ENCODE measurements at places on chromosomes 12 and 14.

- DNase-seq = no peak
Observed at GRCh38 chr14:102442241-102443211, 67.0 kb downstream of the ANKRD9 start.

- no peak for DNase-seq
Observed at GRCh38 chr12:45433441-45433868, 217.6 kb downstream of the ANO6 start.

- no peak for DNase-seq
Observed at GRCh38 chr12:3277306-3277943, 200.2 kb downstream of the TSPAN9 start.

- DNase-seq = no peak
Observed at GRCh38 chr12:107491856-107492255, 193.7 kb upstream of the PWP1 start.

DNA sequence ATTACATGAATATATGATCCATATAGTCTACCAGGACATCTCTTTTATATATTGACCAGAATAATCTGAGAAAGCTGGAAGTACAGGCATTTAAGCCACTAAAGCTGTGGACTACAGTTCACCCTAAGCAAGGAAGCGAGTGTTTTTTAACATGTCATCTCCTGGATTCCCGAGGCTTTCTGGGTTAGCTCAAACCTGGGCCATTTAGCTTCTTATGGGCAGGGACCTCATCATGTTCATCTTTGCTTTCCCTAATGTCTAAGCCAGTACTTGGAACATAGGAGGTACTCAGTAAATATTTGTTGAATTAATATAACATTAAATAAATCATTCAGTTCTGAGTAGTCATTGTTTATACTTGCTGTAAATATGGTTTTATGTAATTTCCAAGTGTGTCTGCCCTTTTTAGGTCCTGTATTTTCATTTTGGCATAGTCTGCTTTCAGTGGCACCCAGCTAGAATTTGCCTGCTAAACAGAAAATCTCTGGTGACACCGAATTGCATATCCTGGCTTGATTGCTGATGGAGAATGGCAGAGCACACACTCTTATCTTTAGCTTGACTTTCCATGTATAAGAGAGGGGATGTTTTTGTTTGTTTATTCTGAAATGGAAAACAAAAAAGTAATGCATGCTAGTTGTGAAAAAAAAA, 344.5 kb downstream of the ZFP36L1 start:
- no peak for DNase-seq
